ENCODE measurements at places on chromosomes 12 and 14. TPM values are rescaled to one million over a fixed set of nuclear protein-coding genes. Genes with fewer than 3 reads are reported as not detected.

The KRT79 gene
- polyA plus RNA-seq = not detected

DNA sequence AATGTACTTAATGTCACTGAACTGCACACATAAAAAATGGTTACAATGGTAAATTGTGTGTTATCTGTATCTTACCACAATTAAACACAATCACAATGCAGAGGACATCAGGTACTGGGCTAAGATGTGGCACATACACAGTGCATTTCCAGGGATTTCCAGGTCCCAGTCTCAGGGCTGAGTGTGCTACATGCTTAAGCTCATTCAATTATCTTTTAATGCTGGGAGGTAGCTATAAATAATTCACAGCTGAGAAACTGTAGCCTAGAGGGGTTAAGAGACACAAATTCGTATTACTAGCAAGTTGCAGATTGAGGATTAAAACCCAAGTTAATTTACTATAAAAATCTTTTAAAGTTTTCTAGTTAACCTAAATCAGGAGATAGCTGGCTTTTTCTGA is 67.1 kb downstream of the CRACR2A start:
- DNase-seq = no peak

The MMP14 gene
- 157 TPM for polyA plus RNA-seq

DNA sequence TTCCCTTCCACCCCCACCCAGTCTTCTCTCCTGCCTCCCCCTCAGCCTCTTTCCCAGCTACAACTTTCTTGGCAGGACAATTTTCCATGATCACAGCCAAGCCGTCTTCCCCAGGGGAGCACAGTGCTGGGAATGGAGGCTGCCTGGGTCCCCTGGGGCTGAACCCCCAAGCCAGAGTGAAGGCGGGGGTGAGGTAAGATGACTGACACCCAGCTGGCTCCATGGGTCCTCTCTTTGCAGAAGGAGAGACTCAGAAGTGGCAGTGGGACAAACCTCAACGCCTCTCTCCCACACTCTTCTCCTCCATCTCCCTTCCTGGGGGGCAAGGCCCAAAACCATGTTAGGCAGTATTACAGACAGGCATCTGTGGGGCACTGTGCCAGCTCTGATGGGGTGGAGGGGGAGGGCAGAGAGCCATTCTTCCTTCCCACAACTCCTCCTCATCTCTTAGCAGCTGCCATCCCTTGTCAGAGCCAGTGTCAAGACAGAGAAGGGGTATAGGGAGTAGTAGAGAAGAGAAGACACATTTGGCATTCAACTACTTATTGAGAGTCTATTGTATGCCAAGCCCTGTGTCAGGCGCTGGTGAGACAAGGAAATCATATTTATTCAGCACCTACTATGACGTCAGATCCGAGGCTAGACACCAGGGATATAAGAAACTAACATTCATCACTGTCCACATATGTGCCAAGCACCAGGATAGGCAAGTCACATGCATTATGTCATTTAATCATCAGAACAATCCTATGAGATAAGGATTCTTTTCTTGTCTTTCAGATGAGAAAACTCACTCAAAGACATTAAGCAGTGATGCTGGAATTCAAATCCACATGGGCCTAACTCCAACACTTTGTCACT is 3.6 kb downstream of the ITGA7 start:
- DNase-seq = no peak

DNA sequence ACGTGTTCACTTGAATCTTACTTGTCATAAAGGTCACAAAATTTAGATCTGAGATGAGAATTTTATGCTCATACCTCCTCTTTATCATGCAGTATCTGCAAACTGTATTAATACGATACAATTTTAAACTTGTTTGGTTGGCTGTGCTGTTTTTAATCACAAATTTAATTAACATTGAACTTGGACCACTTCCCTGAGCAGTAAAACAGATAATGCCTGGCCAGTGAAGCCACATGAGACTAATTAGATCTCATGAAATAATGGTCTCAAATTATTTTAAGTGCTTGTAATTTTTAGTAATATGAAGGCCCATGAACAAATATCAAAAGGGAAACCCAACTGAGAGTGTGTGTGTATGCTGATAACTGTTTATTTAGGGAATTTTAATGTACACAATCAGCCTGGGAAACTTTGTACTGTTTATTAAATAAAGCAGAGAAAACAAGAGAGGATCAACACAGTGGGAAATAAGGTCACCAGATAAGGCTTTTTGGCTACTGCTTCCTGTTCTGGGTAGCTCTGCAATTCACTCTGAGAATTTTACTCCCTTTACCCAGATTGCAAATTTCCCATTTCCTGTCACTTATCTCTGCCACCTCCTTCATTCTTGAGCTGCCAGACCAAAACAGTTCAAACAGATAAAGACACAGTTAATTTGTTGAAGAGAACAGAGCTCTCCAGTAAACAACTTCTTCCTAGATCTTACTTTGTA is 61.6 kb upstream of the GNPNAT1 start:
- no peak for DNase-seq

The HNF1A gene
- not detected for polyA plus RNA-seq

All from forelimb muscle (tissue), 1 donor.